Ovary (tissue), 10 donors: ENCODE measurements at places on chromosomes 1 and 21.

DNA sequence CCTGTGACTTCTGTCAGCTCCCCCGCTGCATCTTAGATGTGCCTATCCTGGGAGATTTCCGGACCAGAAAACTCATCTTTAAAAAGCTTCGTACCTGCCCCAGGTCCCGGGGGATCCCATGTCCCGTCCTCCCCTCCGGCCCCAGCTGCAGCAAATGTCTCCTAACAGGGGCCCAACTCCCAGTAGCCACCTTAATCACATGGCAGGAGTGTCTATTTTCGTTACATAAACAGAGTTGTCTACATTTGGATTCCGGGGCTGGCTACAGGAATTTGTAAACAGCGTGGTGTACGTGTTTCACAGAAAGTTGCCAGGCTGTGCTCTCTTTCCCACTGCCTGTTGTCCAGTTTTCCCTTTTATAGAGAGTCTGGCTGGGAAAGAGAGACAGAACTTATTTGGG is 17.9 kb upstream of the KCNE2 start:
- H3K27ac ChIP-seq: peak overlapping the region; percentile 5
- DNase-seq: no peak
- H3K27me3 ChIP-seq: no peaks in the 10 kb centered on the region
- H3K36me3 ChIP-seq: no peaks in the 10 kb centered on the region
- no peak overlapping the region for H3K4me3 ChIP-seq

- peak overlapping the region; percentile 59 for H3K27ac ChIP-seq
- no peak overlapping the region for H3K4me3 ChIP-seq
- H3K4me1 ChIP-seq: peaks cover 16% of the 10 kb centered on the region
- DNase-seq: no peak
- no peaks in the 10 kb centered on the region for H3K27me3 ChIP-seq
Measured at GRCh38 chr1:234617131-234617985, 7.4 kb upstream of the IRF2BP2 start.

GRCh38 chr1:41382480-41383090 is 21.4 kb downstream of the FOXO6 start:
- no peaks in the 10 kb centered on the region for H3K36me3 ChIP-seq
- peaks cover 15% of the 10 kb centered on the region for H3K4me1 ChIP-seq
- H3K4me3 ChIP-seq: peak overlapping the region; percentile 51

- DNase-seq: no peak
- H3K4me1 ChIP-seq: no peaks in the 10 kb centered on the region
- H3K27me3 ChIP-seq: no peaks in the 10 kb centered on the region
- no peaks in the 10 kb centered on the region for H3K36me3 ChIP-seq
- H3K4me3 ChIP-seq: no peak overlapping the region
Measured at GRCh38 chr1:39720094-39720999, 18.3 kb upstream of the PPIE start.

DNA sequence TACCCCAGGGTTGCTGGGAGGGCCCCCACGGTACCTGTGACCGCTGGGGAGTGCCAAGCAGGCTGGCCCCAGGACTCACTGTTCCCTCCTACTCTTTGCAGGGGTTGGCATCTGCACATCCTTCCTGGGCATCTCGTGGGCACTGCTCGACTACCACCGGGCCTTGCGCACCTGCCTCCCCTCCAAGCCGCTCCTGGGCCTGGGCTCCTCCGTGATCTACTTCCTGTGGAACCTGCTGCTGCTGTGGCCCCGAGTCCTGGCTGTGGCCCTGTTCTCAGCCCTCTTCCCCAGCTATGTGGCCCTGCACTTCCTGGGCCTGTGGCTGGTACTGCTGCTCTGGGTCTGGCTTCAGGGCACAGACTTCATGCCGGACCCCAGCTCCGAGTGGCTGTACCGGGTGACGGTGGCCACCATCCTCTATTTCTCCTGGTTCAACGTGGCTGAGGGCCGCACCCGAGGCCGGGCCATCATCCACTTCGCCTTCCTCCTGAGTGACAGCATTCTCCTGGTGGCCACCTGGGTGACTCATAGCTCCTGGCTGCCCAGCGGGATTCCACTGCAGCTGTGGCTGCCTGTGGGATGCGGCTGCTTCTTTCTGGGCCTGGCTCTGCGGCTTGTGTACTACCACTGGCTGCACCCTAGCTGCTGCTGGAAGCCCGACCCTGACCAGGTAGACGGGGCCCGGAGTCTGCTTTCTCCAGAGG is 6.8 kb downstream of the XKR8 start:
- no peaks in the 10 kb centered on the region for H3K36me3 ChIP-seq
- no peak for DNase-seq
- H3K27ac ChIP-seq: no peak overlapping the region
- H3K27me3 ChIP-seq: no peaks in the 10 kb centered on the region
- no peak overlapping the region for H3K4me3 ChIP-seq

- no peak overlapping the region for H3K27ac ChIP-seq
- H3K27me3 ChIP-seq: no peaks in the 10 kb centered on the region
- DNase-seq: no peak
- no peaks in the 10 kb centered on the region for H3K4me1 ChIP-seq
- no peaks in the 10 kb centered on the region for H3K36me3 ChIP-seq
Measured at GRCh38 chr1:38465460-38465859, 394.1 kb downstream of the RRAGC start.

- no peaks in the 10 kb centered on the region for H3K27me3 ChIP-seq
- H3K4me1 ChIP-seq: peaks cover 11% of the 10 kb centered on the region
- no peak for DNase-seq
- H3K36me3 ChIP-seq: no peaks in the 10 kb centered on the region
Measured at GRCh38 chr1:51734896-51735745, 118.2 kb downstream of the OSBPL9 start.

- no peak for DNase-seq
- no peaks in the 10 kb centered on the region for H3K36me3 ChIP-seq
Measured at GRCh38 chr1:50378770-50379169, 44.5 kb downstream of the DMRTA2 start.

- no peak overlapping the region for H3K27ac ChIP-seq
- no peaks in the 10 kb centered on the region for H3K36me3 ChIP-seq
- no peaks in the 10 kb centered on the region for H3K4me1 ChIP-seq
- no peak overlapping the region for H3K4me3 ChIP-seq
- no peaks in the 10 kb centered on the region for H3K27me3 ChIP-seq
- DNase-seq: peak; percentile 35
Measured at GRCh38 chr1:43238085-43238484, 31.7 kb upstream of the TMEM125 start.

GRCh38 chr1:19479351-19480120 is 5.8 kb downstream of the CAPZB start:
- no peak overlapping the region for H3K4me3 ChIP-seq
- H3K27me3 ChIP-seq: no peaks in the 10 kb centered on the region
- no peak overlapping the region for H3K27ac ChIP-seq
- peaks cover 40% of the 10 kb centered on the region for H3K4me1 ChIP-seq
- no peaks in the 10 kb centered on the region for H3K36me3 ChIP-seq
- DNase-seq: no peak

DNA sequence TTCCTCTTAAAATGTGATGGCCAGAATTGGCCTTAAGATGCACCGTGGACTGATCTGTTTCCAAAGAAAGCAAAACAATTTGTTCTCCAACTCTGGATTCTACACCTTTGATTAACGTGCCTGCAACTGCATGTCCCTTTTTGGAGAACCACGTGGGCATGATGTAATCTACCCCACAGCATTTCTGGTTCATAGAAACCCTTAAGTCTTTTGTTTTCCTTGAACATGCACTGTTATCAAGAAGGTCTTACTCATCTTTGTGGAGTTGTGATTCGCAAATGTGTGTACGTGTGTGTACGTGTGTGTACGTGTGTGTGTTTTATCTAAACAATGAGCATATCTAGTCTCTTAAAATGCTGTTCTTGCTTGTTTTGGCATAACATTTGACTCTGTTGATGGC is 57.8 kb downstream of the LPAR3 start:
- H3K36me3 ChIP-seq: no peaks in the 10 kb centered on the region
- DNase-seq: no peak
- H3K27ac ChIP-seq: no peak overlapping the region
- no peaks in the 10 kb centered on the region for H3K27me3 ChIP-seq
- no peak overlapping the region for H3K4me3 ChIP-seq
